ENCODE measurements at places on chromosomes 13 and 19.

- DNase-seq = peak; percentile 12
These were observed 3.9 kb upstream of the PLPP2 start for GRCh38 chr19:294946-295686.

DNA sequence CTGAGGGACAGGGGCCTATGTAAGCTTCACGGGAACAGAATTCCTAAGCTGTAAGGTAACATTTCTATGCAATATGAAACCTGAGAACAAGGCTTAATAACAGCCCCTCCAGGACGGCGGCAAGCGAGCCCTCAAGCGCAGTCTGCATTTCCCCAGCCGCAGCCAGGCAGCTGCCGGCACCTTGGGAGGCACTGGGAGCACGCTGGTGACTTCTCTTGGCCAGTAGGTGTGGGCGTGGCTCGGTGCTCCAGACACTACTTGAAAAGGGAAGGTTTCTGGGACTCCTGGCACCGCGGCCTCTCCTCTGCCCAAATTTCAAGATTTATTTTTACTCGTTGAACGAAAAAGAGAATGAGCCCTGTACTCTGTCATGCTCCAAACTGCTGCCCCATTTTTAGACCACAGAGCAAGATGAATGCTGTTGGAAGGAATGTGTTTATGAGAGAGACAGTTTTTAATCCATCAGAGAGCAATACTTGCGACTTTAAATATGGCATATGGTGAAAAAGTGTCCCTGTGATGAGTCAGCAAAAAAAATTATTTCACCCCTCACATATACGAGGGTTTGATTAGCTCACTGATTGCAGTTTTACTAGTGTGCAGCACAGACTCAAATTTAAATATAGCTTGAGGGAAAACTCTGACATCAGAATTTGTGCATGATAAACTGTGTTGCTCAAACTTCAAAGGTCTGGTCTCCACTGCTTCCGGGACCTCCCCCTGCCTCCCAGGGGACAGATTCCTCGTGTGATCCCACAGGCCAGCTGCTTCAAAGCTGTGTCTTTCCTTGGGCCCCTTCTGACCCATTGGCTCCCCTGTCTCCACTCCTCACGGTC is 81.2 kb downstream of the COL4A2 start:
- DNase-seq = no peak

- DNase-seq = no peak
These were observed 7.3 kb upstream of the GADD45B start for GRCh38 chr19:2468596-2468995.

DNA sequence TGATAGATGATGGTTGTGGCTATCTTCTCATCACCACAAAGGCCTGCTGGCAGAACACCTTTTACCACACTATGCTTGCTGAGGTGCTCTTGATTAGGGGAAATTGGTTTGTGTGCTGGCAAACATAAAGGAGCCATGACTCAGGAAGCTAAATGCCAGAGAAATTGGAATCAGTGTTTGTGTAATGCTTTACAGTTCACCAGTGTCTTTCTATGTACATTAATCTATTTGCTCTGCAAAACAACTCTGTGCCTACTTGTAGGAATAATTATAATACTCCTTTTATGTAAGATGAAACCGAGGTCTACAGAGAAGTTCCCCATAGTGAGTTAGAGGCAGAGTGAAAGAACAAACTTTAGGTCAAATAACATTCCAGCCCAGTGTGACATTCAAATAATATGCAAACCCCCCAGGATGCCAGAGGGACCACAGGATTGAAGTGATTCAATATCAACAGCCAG is 390.5 kb upstream of the HTR2A start:
- DNase-seq = no peak

GRCh38 chr13:23608701-23609413 is 38.6 kb downstream of the TNFRSF19 start:
- peak; percentile 31 for DNase-seq

- DNase-seq = no peak
These were observed 249.6 kb downstream of the GPC6 start for GRCh38 chr13:93476175-93476574.

DNA sequence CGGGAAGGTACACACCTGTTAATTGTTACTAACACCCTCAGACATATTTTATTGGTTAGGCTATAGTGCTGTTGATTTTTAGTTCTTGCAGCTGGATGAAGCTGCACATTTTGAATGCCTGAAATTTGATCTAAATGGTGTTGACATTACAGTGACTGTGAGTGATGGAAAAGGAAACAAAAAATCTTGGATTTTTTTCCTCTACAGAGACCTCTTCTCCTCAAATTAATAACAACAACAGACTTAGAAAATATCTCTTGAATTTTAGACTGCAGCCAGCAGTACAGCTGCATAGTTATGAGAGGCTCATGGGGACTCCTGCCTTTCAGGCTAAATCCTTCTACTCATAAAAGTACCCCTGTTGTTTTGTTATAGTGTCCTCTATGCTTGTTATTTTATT is 500.5 kb upstream of the SPRY2 start:
- no peak for DNase-seq

Data from hematopoietic multipotent progenitor cell treated with erythropoietin and hydrocortisone succinate and interleukin-3 and kit ligand, for 8 days (in vitro differentiated cells).